Thoracic aorta (tissue), 2 donors: ENCODE measurements at places on chromosomes 2 and 18. TPM values are rescaled to one million over a fixed set of nuclear protein-coding genes. Genes with fewer than 3 reads are reported as not detected.
A peak's percentile ranks its signal among the peaks of the same experiment; 100 is the strongest.

The LOXHD1 gene
- 0.27 TPM for total RNA-seq

DNA sequence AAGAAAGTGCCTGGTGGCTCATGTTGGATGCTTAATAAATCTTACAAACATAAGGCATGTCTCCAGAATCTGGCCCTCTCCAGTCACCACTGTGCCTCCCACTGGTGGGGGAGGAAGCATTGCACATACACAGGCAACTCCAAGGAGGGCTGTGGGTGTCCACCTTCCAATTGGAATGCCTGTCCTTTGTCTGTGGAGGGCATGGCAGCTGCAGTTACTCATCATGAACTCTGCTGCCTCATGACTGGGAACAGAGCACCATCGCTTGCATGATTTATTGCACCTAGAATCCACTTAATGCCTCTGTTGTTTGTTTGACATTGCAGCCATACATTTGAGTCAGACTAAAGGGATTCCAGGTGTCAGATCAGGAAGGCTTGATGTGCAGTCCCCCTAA lies 278.9 kb downstream of the PRKCE start:
- no peak for DNase-seq

DNA sequence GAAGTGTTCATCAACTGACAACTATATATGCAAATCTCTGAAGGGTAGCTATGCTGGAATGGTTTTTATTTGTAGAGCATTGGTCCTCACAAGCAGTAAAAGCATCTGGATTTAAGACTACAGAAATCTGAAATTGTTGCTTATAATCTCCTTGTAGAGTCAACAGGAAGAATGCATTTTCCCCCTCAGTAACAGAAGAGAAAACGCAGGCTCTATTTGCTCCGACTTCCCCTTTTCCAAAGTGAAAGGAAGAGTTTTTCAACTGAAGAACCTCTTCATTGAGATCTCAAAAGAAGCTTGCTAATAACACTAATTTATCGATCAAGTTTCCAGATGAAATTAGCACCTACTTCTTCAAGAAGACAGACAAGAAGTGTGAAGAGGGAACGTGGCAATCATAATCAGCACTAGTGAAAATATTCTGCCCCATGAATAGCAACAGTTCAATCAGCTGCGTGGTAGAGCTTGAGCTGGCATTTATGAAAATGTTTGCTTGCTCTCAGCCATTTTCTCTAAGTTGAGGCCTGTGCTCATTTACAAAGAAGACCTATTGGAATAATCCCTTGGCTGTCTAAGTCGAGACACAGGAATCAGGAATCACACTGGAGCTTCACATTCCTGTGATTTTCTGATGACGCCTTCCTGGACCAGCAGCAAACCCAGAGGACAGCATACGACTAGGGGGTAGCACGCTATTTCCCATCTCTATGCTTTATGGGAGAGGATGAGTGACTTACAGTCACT lies 43.7 kb downstream of the TGIF1 start:
- no peak for DNase-seq

DNA sequence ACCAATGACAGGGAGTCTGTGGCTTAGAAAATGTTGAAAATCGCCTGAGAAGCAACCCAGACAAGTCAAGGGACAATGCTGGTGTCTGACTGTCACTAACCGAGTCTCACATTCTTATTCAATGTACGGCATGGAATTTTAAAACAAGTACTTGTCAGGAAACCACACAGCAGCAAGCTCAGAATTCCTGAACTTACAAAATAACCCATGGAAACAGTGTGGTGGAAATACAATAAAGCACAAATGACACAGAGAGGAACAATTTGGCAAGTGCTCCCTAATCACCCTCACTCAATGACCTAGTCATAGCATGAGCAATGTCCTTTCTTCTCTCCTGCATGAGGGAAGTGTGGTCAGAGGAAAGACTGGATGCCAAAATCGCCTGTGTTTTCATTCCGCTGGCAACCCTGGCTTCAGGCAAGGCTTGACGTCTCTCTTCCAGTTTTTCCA lies 154.0 kb downstream of the SATB2 start:
- peak; percentile 9 for DNase-seq

- peak; percentile 0 for DNase-seq
Measured at GRCh38 chr18:48674758-48675351, 136.0 kb downstream of the CTIF start.

GRCh38 chr2:128366713-128367511 lies 48.2 kb upstream of the HS6ST1 start:
- no peak for DNase-seq

DNA sequence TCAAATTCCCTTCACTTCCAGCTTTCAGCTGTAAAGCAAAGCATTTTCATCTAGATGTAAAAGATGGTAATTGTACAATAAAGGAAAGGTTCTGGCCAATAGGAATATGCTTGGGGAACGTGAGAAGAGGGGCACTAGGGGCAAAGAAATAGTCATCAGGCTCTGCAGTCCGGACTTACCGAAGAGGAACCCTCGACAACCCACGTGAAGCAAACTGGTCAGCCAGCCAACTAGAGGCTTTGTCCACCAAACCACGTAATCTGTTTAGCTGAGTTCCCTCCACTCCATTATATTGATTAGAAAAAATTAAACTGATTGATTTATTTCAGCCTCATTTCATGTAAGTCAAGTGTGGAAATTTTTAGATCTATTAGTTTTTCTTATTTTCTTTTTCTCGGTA lies 300.4 kb upstream of the FANCL start:
- no peak for DNase-seq

DNA sequence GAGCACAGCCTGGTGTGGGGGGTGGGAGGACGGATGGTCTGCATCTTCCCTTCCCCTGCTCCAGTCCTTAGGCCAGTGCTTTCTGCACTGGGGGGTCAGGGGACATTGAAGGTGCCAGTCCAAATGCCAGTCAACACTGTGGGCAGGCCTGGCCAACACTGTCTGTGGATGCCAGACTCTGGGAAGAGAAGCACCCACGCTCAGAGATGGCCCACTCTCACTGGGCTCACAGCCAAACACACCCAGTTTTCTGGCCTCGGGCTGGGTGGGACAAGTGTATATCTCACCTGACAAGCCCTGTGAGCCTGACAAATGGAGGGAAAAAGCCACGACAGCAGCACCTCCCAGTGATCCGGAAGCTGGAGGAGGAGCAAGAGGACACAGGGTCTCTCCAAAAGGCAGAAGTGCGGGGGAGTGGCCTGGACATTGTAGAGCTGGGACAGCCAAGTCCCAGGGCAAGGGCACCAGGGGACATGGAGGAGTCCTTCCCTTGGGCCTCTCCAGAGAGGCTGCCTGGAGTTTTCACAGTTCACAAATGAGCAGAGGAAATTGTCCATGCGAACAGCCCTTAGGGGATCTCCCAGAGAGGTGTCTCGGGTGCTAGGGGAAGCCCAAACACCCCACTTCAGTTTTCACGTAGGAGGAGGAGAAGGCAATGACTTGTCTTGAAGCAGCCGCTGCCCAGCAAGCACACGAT lies 79.3 kb downstream of the SDC1 start:
- DNase-seq = no peak

DNA sequence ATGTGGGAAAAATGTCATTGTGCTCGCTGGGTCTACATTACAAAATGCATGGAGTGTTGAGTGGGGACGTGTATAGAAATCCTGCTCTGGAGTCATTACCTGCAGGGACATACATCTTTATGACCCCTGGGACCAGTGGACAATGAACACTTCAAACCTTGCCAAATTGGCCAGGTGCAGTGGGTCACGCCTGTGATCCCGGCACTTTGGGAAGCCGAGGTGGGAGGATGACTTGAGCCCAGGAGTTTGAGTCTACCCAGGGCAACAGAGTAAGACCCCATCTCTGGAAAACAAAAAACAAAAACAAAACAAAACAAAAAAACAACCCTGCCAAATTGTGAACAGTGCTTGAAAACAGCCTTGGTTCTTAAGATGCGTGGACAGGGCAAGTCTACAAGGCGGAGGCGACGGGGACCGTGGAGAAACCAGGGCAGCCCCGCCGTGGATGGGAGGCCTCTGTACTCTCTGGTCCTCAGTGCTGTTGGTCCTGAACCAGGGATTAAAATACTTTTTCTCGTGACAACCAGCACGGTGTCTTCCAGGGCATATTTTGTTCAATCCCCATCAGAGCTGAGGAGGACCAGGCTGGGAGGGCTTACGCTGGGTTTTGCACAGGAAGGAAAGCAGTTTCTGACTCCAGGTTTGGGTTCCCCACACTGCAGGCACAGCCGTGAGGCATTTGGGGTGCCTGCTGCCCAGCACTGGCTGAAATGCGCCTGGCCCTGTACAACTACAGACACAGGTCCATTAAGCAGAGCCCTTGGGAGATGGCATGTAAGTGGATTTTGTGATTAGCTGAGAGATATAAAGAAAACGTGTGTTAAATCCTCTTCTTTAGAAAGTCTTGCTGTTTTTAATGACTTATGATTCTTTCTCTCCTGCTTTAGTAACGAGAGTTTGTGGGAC lies 13.7 kb downstream of the COLEC11 start:
- DNase-seq = no peak

- no peak for DNase-seq
Measured at GRCh38 chr18:26448714-26449159, 99.6 kb downstream of the KCTD1 start.

DNA sequence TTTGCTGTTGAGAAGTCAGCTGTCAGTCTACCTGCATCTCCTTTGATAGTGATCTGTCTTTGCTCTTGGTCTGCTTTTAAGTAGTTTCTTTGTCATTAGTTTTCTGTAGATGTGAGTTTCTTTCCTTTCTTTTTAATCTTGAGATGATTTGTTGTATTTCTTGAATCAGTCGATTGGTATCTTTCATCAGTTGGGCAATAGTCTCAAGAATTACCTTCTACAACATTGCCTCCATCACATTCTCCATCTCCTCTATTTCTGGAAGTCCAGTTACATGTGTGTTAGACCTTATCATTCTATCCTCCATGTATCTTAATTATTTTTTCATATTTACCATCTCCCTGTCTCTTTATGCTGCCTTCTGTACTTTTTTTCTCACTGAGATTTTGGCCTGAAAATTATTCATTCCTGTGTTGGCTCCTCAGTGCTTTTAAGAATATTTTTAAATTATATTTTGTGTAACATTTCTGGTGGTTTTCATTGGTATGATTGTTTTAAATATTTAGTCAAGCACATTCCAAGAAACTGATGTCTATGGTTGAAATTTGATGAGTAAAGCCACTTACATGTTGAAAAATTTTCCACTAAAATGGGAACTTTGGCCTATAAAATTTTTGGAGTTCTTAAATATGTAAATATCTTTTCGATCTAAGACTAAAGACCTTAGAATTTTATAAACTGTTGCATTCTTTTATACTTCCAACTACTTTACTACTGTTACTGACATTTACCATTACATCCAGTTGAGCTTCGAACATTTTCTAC lies 239.5 kb upstream of the MGAT5 start:
- no peak for DNase-seq

DNA sequence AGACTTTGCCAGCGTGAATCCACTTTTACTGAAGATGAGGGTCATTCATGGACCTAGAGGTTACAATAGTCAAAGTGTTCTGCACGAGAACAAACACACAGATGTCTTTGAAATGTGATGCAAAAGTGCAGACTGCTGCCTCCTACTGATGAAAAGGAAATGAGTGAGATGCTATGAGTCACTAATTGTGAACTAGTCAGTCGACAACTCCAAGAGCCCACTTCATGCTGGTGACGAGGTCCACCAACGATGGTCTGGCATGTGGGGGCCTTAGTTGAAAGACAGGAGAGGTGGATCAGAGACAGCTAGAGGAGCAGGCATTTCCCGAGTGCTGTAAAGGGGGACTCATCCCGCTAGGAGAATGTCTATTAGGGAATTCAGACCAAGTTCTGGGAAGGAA lies 17.1 kb upstream of the ZNF236 start:
- no peak for DNase-seq

DNA sequence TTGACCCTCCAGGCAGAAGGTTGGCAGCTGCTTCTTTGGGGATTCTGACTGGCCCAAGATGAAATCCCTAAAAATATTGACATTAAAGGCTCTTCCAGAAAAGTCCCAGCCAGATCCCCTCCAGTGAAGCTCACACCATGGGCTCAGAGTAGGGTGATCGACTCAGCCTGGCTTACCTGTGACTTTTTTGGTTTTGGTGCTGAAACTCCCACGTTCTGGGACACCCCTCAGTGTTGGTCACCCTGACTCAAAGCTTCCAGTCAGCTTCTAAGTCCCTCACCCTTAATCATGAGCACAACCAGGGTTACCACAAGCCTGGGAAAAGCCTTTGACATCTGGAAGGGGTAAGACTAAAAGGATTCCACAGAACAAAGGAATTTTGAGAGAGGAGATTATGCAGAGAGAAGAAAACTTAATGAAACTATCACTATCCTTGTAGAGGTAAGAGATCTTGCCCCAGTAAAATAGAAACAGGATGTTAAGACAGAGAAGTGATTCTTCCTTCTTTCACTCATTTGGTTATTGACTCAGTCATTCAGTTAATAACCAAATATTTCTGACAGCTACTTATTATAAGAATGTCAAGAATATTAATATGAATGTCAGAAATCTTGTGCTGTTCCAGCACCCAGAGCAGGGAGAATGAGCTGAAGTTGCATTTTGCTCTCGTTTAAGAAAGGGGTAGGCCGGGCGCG lies 66.8 kb upstream of the SEC11C start:
- DNase-seq = no peak

- no peak for DNase-seq
Measured at GRCh38 chr2:44168681-44169154, at the start of gene PPM1B. Gene PPM1B (plus strand): TSS chr2:44168875. CDS start chr2:44201200, 32,325 bp downstream.

- DNase-seq = no peak
Measured at GRCh38 chr2:175309799-175310198, 128.3 kb upstream of the ATP5MC3 start.

DNA sequence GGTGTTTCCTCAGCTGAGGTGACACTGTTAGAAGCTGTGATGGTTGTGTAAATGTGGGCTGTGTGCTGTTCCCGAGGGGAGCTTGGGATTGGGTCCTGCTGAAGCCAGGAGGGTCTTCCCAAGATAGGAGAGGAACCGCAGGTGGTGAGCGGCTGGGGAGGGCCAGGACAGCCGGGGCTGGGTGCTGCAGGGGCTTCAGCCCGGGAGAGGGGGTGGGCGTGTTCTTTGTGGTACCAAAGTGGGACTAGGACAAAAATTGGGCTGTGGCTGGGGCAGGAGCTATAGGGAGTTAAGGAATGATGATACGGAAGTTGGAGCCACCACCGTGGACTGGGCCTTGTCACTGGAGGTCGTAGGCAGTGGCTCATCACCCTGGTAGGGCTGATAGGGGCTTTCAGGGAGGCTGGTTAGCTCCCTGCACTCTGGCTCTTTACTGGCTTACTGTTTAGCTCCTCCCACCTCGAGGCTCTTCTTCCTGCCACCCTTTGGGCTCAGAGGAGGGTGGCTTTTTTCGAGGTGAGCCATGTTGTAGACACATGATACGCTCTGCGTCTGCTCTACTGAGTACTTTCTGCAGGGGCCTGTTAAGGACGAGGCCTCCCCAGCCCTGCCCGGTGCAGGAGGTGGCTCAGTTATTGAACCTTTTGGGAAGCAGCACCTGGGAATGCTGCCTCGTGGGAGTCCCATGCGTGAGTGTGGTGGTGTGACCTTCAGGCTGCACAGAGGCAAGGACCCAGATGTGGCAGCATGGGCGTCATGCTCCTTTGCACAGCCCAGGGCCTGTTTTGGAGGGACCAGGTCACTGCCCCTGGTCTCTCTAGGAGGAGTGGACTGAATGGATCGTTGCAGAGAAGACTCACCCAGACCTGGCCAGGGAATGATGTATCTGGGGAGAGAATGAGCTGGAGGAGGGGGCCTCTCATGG lies 21.6 kb downstream of the ASB1 start:
- DNase-seq = no peak
